NCI-H1930 (cell line): ENCODE measurements at places on chromosomes 5 and 9.

- DNase-seq: no peak
These were observed 16.5 kb downstream of the TPPP start for GRCh38 chr5:676699-677076.

GRCh38 chr5:32880796-32881195 lies 169.7 kb downstream of the NPR3 start:
- DNase-seq: no peak

- DNase-seq: no peak
These were observed 3.1 kb upstream of the RABL6 start for GRCh38 chr9:136804509-136805206.

DNA sequence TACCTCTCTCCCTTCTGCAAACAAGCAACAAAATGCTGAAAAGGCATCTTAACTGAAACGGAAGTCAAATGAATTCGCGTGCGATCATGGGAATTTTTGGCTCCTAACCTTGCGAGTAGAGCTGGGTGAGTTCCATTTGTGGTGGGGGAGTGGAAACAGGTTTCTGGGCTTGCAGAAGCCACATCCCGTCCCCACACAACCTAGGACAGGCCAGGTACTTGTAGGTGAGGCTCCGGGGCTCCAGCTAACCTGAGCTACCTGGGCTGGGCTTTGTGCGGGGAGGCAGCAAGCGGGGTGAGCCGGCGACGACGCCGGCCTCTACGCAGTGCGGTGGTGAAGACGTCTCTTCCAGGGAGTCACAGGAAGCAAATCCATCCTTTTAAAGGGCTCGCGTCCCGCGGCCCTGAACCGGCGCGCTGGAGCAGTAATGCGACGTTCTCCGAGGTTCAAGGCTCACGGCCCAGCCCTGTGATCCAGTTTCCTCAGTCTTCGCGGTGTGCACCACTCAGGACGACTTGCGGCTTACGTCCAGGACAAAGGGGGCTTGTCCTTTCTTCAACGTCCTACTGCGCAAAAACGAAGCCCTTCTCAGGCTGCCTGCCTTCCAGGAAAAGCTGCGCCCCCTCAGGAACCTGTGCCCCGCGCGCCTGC lies 567 bp upstream of the SPIN1 start:
- DNase-seq: no peak

DNA sequence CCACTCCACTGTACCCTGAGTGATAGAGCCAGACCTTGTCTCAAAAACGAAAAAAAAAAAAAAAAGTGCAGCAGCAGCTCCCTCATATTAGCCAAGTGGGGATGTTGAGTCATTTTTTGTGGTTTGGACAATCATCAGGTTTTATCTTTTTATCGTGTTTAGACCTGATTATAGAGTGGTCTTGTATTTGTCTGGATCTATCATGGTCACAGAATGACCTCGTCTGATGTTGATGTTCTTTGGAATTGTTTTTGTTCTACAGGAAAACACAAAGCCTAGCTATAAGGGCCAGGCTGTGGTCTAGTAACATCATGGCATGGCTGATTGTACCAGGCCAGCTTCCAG lies 1.6 kb upstream of the FBXW11 start:
- no peak for DNase-seq

DNA sequence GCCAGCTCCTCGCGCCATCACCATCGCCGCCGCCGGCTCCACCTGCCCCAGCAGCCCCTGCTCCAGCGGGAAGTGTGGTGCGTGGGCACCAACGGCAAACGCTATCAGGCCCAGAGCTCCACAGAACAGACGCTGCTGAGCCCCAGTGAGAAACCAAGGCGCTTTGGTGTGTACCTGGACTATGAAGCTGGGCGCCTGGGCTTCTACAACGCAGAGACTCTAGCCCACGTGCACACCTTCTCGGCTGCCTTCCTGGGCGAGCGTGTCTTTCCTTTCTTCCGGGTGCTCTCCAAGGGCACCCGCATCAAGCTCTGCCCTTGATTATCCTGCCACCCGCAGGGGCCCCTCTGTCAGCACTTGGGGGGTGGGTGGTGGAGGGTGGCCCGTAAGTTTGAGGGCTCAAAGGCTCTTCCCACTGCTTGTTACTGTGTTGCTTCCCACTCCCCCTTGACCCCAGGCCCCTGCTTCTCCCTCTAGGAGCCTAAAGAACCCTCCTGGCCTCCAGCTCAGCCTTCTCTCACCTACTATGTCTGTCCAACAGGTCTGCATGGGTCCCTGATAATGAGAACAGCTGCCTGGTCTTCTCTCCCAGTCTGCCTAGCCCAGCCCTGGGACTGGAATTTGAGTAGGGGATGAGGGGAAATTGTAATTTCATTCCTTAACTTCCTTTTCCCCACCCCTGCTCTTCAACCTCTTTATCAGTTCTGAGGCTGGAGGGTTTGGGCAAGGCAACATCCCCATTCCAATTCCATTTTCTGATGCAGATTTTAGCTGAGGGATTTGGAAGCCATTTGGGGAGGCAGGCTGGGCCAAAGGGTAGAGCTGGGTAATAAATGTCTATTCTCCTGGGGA lies 9.0 kb downstream of the RACK1 start:
- DNase-seq: no peak

- no peak for DNase-seq
These were observed 11.1 kb upstream of the ESM1 start for GRCh38 chr5:54996466-54996865.

DNA sequence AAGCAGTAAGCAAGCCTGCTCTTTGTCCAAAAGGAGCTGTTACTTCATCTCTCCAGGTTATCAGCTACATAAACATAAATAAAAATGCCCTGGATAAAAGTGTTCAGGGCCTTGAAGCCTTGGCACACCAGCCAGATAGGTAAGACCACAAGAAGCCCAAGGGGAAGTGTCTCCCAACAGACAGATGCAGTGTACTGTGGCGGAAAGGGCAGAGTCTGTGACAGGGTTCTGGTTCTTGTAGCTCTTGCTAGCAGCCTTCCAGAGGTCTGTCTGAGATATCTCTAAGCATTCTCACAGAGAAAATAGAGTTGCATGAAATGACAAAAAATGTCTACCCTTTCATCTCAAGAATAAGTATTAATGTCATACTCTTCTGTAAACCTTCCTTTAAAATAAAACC lies 30.1 kb downstream of the ISOC1 start:
- DNase-seq: no peak

GRCh38 chr5:77218263-77218662 lies 7.8 kb downstream of the PDE8B start:
- DNase-seq: no peak

DNA sequence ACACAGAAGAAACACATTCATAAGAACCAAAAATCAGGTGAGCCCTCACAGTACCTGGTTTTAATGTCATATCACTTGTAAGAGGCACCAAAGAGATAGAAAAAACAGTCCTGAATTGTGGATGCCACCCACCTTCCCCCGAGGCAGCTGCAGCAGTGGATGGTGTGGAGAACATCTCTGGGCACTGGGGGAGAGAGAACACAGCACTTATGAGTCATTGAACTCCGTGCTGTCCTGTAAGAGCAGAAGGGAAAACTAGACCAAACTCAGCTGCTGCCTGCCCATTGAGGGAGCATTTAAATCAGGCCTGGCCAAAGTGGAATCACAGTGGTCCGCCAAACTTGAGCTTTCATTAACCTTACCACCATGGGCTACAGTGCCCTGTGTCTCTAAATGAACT lies 296.2 kb downstream of the SPATA31D1 start:
- DNase-seq: no peak

DNA sequence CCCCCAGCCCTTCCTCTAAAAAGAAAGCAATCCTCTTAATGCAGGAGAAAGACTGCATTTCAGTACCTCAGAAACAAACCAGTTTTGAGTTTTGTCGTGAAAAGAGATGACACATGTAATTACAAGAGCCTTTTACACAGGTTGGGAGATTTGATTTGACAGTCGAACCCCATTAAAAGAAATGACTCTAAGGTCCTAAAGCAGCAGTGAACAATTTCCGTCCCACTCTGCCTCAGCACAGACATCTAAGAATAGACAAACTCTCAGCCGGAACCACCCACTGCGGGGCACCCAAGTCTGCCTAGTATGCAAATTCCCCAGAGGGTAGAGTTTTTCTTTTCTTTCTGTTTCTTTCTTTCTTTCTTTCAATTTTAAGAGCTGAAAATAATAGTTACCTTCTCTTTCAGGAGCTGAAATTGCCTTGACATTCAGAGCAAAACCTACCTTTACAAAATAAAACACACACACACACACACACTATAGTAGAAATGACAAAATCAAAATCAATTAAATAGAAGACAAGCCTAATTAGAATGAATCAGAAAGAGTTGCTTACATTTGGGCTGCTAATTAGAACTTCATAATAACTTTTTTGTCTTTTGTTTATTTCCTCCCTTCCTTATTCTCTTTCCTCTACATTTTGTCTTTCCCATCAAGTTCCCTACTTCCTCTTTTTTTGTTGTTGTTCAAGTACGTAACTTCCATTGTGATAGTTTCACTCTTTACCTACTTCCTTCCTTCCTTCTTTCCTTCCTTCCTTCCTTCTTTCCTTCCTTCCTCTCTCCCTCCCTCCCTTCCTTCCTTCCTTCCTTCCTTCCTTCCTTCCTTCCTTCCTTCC lies 65.1 kb downstream of the BASP1 start:
- DNase-seq: no peak

DNA sequence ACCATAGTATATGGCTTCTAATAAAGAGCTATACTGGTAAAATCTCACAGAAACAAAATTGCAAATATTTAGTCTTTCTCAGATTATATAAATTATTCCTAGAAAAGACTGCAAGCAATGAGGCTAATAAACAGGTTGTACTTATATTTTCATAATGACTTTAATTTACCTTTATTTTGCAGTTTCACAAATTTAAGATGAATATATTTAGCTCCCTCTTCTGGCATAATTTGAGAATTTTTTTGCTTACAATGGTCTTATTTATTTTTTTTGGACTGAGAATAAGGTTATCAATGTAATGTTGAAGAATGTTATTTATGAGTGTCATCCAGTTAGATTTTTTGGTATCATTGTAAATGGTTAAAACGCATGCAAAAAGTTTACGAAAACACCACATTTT lies 56.7 kb downstream of the PIK3R1 start:
- no peak for DNase-seq

DNA sequence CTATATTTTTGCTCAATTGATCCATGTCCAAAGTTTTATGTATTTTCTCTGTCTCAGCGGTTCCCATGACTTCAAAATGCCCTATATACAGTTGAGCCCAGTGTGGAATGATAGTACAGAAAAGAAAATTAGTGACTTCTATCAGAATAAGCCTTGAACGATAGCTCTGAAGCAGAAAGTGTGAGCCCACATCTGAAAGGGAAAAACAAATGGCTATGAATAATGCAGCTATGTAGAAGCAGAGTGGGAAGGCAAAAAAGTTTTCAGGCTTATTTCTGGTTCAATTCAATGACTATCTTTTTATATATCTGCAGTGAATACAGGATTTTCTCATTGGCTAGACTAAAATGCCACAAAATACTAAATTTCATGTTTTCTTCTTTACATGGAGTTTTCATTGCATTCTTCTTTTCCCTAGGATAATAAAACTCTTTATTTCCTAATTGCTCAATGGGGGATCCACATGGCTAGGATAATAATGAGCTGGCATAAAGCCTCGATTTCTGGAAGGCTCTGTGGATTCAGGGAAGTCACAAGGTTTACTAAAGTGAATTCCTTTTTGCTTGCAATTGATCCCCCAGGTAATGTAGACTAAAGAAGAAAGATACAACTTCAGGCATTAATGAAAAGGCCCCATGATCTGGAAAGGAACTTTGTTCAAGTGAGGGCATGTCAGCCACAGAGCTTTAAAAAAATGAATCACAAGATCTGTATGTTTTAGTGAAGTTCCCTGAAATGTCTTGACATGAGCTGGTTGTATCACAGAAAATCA lies 377.0 kb upstream of the RIOK2 start:
- no peak for DNase-seq

DNA sequence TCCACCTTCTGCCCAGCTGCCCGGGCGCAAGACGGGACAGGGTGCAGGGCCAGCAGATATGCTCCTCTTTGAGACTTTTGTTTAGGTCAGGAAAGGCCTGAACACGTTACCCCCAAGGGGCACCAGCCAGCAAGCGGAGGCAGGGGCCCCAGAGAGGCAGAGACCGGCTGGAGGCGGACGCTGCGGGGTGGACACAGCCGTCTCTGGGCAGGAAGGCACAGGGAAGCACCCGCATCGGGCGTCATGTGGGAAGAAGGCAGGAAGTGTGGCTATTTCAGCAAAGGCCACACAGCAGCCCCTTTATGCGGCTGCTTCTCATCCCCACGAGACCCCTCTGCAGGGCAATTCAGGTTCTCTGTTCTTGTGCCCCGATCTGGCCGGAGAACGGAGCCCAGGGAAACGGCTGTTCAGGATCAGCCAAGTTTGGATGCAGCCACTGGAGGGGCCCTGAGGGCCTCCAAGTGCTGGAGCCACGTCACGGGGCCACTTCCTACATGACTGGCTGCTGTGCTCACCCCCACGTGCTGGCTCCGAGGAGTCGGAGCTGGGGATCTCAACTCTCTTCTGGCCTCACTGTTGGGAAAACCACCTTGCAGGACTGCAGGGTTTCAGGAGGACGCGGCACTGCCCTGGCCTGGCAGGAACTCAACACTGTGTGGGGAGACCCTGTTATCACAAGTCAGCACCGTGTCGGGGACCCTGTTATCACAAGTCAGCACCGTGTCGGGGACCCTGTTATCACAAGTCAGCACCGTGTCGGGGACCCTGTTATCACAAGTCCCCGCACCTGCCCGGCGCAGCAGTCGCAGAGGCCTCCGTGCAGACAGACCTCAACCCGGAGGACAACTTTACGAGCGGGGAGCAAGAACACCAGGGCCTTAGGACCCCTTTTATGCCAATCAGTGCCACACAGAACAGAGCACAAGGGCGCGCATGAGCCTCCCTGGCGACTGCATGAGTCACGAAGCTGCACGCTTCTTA lies 44.4 kb downstream of the SLC12A7 start:
- no peak for DNase-seq

DNA sequence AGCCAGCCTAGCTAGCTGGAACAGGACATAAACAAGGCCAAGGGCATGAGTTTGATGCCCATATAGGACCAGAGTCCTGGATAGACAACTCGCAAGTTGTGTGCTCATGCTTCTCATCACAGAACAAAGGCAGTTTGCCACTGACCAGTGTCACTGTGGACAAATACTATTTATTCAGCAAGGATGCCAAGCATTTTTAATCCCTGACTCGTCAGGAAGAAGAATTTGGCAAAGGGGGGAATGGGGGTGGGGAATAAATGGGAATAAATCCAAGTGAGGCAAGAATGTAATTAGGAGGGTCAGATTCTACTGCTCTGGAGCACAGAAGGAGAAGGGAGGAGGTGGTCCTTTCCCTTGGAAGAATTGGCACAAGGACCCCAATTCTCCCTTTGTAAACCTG lies 46.8 kb upstream of the ANKRD55 start:
- DNase-seq: no peak

GRCh38 chr9:92608909-92609445 lies 61.0 kb downstream of the IPPK start:
- no peak for DNase-seq

- no peak for DNase-seq
These were observed 267.2 kb downstream of the MED10 start for GRCh38 chr5:6111131-6111530.

GRCh38 chr5:52842111-52842510 lies 54.4 kb downstream of the ITGA1 start:
- no peak for DNase-seq
